Stimulated activated CD4-positive, alpha-beta T cell treated with anti-CD3 and anti-CD28 coated beads, TNF-alpha, amount 100 ng/mL, for 24 hours (primary cell): ENCODE measurements at places on chromosomes 7 and 10.

- no peak for DNase-seq
Measured at GRCh38 chr7:36820527-36821170, 96.4 kb upstream of the AOAH start.

GRCh38 chr10:124250506-124250905 lies 157.1 kb upstream of the CHST15 start:
- DNase-seq: no peak

DNA sequence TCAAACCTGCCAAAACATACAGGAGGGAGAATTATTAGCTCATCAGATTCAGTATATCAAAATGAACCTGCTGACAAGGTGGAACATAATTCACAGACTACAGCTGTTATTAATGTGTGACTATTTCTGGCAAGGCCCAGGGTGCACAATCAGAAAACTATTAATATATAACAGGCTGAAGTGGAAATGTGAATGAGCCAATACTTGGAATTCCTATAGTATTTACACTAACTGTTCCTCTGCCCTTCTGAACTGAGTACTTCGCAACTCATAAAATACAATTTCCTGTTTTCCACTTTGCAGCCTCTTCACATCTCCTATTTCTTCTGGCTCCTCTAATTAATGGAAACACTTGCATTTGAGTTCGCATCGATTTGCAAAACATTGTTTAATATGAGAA lies 330.8 kb downstream of the DPP6 start:
- DNase-seq: no peak

DNA sequence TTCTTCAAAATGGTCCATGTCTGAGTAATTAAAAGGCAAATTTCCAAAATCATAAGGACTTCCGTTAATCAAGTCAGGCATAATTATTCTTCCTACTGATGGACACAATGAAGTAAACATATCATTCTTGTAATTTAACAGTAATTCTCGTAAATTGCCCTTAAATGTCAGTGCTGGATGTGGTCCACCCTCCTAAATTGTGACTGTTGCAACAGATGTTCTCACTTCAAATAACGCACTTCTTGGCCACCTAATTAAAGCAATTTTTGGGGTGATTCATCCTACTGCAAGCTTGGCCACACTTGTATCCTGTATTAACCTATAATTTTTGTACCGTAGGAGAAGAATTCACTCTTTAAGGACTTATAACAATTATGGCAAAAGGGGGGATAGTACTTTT lies 1.9 kb downstream of the COL1A2 start:
- no peak for DNase-seq

DNA sequence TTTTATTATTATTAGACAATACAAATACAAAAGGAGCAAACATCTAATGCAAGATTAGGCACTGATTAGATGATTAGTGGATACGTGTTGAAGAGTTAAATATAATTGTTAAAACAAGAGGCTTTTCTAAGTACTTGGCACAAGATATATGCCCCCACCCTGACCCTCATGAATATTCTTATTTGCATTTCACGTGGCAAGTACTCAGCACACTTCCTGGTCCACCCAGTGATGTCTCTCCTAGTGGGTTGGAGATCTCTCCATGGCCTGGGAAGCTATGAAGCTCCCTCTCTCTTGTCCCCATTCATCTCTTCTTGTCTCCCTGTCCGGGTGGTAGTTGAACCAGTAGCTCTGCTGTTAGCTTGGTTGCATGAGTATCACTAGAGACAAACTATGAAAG lies 375.3 kb downstream of the ADRA2A start:
- DNase-seq: no peak

GRCh38 chr7:137324796-137325696 lies 18.5 kb downstream of the PTN start:
- no peak for DNase-seq
